ENCODE measurements at places on chromosomes 5 and 9.

GRCh38 chr9:131273856-131274673, 2.2 kb downstream of the FAM78A start:
- no peak for DNase-seq

GRCh38 chr5:102554728-102555127, 55.9 kb upstream of the SLCO6A1 start:
- DNase-seq: no peak

GRCh38 chr9:35557320-35557719, 47.7 kb upstream of the TESK1 start:
- DNase-seq: no peak

GRCh38 chr5:149387982-149388381, 8.9 kb upstream of the IL17B start:
- DNase-seq: no peak

- DNase-seq: peak; percentile 41
Measured at GRCh38 chr5:126869005-126869451, 92.1 kb downstream of the LMNB1 start.

GRCh38 chr5:81750308-81751008, 439 bp downstream of the SSBP2 start:
- DNase-seq: no peak

GRCh38 chr9:113616116-113616515, 152.6 kb downstream of the RGS3 start:
- no peak for DNase-seq

DNA sequence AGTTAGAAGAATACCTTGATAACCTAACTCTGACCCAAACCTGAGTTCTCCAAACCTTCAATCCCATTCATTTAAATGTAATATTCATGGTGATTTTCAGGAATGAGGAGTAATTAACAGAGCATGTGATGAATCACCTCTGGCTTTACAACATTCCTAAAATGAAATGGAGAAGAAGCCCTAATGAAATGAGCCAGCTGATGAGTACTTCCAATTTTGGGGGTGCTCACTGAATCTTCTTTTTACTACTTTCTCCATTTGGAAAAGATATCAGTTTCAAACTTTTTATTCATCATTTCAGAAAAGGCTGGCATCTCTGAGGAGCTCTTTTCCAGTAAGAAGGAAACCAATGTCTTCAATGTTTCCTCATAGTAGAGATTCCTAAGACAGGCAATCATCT, 2.9 kb upstream of the SPINK5 start:
- no peak for DNase-seq

GRCh38 chr5:132774406-132774805, 2.6 kb downstream of the SEPTIN8 start:
- no peak for DNase-seq

GRCh38 chr9:28941856-28942255, 1368.6 kb upstream of the C9orf72 start:
- DNase-seq: no peak

- no peak for DNase-seq
Measured at GRCh38 chr5:111682121-111682520, 74.9 kb downstream of the NREP start.

DNA sequence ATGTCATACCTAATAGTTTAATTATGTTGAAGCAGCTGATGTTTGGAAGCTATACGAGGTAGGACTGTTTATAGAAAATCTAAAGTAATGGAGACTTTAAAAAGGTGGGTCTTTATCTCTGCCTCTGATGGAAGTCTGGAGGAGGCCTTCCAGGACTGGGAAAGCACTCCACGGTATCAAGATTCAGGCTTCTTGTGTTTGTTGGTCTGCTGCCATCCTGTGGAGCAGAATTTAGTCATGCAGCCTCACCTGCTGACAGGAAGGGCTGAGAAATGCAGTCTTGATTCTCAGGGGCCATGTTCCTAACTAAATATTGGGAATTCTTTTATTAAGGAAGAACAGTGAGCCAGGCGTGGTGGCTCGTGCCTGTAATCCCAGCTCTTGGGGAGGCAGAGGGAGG, 15.9 kb downstream of the SPDL1 start:
- no peak for DNase-seq

DNA sequence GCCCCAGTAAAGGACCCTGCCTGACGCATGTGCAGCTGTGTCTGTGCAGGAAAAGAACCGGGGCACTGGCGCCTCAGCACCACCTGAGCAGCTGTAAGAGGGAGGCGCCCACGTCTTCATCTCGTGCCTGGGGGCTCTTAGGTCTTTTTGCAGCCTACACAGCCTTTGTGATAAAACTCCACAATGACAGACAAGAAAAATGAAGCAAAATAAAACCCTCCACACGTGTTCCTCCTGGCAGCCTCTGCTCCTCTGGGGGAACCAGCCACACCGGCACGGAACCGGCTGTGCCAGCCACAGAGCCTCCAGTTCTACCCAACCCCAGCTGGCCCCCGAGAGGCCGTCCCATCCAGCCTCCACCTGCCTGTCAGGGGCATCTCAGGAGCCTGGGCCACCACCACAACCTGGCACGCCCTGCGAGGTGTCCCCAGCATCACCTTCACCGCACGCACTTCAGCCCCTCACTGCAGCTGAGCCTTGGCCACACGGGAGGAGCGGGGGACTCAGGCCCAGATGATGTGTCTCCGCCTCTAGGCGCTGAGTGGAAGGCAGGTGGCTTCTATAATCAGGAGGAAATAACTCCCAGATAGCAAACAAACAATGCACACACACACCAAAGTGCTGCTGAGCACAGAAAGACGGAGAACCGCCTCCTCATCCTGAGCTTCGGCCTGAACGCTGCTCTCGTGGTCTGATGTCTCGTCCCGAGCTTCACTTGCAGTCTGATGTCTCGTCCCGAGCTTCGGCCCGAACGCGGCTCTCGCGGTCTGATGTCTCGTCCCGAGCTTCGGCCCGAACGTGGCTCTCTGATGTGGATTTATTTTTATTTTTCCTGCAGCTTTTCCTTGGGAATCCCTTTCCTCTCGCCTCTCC, 28.6 kb upstream of the NSMF start:
- peak; percentile 42 for DNase-seq

GRCh38 chr5:169248996-169249395, 51.9 kb downstream of the SLIT3 start:
- DNase-seq: no peak

DNA sequence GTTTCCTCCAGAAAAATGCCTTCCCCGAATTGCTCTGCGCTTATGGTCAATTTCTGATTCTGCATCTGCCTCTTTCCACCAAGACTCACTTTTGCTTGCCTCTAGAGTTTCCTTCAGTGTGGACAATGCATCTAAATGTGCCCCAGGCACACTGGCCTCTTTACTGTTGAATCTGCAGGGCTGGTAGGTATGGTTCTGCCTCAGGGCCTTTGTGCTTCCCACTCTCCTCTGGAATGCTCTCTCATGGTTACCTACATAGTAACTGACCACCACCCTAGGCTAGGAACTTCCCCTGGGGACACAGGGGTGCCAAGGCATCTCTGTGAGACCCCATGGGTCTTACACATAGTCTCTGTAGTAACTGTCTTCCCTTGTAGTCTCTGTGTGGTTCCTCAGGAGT, 1258.6 kb downstream of the CDH12 start:
- DNase-seq: no peak

GRCh38 chr9:78188594-78188993, 47.3 kb upstream of the CEP78 start:
- no peak for DNase-seq

DNA sequence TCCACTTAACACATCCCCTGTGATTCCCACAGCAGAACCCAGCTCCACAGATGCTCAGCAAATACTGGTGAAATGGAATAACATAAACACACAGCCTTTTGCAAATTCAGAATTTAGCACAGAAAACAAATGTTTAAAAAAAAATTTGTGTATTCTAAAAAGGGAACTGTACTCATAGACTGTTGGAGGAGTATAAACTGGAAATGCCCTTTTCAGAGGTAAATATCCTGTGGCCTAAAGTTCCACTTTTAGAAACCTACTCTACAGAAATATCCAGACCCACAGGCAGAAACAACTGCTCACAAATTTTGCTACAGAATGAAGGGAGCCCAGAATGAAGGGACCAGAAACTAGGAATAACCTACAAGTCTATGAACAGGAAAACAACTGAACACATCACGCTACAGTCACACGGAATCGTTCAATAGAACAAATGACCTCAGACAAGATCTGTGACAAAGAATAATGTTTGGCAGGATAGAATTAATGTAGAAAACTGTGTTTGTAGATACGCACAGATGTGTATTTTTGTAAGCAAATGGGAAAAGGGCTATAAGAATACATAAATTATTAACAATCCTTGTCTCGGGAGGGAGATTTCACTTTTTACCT, 78.5 kb downstream of the SHB start:
- no peak for DNase-seq

DNA sequence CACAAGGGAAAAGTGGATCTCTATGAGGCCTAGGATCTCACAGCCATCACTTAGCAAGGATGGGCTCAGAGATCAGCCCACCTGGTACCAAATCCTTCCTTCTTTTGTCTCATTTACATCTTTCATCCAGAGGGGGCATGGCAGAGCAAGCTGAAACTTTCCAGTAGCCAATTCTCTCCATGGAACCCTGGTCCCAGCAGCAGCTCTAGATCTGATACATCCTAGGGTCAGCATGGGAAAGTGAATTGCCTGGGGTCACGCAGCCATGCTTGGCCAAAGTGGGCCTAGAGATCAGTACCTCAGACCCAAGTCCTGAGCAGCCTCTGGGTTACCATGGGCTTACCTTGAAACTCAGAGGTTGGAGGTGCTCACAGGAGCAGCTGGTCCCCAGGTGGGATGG, 170.5 kb downstream of the GABBR2 start:
- no peak for DNase-seq

- DNase-seq: no peak
Measured at GRCh38 chr9:91777292-91777830, 172.7 kb downstream of the ROR2 start.

GRCh38 chr9:134189145-134189469, 24.7 kb upstream of the RNU6ATAC start:
- no peak for DNase-seq

DNA sequence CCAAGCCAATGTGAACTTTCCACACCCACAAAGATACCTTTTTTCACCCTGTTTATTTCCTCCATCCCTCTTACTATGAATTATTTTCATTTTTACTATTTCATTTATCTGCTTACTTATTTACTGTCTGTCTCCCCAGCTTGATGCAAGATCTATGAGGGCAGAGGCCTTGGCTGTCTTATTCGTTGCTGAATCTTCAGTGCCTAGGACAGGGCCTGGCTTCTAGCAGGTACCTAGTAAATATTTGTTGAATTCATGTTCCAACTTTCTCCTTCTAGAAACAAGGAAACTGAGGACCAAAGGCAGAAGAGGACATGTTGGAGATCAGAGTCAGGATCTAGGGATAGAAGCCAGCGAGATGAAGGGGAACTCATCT, 543 bp upstream of the DNM1 start:
- DNase-seq: no peak

DNA sequence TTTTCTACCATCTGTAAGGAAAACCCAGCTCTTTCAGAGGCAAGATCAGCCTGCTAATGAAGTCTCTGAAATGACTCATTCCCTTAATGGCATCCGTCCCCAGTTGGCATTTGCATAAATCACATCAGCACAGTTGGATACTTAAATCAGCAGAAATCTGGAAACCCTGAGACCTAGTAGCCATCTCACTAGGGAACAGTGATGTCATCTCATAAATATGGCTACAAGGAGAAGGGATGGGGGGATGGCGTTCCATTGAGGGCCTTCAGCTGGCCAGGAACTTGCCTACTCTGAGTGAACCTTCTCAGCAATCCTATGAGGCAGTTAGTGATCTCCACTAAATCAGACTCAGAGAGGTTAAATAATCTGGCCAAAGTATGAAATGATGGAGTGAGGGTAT, 81.8 kb downstream of the CMYA5 start:
- DNase-seq: no peak

DNA sequence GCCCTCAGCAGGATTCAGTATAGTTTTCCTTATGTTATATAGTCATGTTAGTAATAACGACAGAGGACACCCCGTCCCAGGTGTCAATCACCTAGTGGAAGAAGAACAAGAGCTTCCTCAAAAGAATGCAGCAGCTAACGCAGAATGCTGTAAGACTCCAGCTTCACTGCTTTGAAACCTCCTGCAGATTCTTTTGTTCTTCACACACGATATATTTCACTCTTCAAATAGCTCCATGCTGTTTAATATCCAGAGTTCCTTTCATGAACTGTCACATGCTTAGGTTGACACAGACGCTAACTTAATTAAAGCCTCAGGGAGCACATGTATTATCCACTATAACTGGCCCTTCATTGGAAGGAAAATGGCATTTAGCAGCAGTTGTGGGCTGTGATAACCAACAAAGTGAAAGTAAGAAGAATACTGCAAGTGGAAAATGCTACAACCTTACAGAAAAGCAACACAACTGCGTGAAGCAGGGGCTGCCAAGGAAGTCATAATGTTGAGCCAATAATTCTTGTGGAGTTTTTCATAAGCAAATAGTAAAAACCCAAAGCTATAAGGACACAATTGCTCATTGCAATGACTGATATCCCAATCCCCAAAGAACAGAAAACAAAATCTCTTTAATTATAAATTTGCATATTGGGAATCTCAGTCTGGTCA, 387.5 kb downstream of the PLK2 start:
- no peak for DNase-seq

- no peak for DNase-seq
Measured at GRCh38 chr9:114012126-114012525, 66.0 kb downstream of the AMBP start.

GRCh38 chr5:132389585-132390286, 20.2 kb downstream of the SLC22A5 start:
- no peak for DNase-seq

- DNase-seq: no peak
Measured at GRCh38 chr9:85897848-85898247, 43.1 kb upstream of the NAA35 start.

DNA sequence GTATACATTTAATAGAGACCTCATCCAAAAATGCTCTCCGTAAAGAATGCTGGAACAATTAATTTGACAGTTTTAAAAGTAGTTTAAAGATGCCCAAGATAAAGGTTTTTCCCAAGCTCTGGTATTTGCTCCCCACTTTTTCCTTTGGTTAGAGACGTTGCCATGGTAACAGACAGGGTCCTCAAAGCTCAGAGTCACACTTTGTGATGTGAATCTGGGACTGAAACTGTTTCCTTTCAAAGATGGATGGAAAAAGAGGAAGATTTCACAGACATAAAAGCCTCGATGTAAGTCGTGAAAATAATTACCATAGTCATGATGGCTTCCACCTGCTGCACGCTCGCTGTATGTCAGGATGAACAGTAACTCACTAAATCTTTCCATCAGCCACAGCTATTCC, 229.5 kb downstream of the MSX2 start:
- no peak for DNase-seq

DNA sequence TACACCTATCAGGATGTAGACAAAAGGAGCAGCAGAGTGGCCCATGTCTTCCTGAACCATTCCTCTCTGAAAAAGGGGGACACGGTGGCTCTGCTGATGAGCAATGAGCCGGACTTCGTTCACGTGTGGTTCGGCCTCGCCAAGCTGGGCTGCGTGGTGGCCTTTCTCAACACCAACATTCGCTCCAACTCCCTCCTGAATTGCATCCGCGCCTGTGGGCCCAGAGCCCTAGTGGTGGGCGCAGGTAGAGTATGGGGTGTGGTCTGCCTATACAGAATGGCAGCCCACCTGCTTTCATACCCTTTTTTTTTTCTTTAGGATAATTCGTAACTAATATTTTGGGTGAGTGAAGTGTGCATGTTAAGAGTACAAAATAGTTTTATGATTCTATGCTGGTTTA, 1.1 kb downstream of the SLC27A6 start:
- no peak for DNase-seq
